Activated naive CD8-positive, alpha-beta T cell treated with anti-CD3 and anti-CD28 coated beads, Interleukin-2, amount 50 U/mL, for 24 hours (primary cell): ENCODE measurements at places on chromosomes 2 and 18.

DNA sequence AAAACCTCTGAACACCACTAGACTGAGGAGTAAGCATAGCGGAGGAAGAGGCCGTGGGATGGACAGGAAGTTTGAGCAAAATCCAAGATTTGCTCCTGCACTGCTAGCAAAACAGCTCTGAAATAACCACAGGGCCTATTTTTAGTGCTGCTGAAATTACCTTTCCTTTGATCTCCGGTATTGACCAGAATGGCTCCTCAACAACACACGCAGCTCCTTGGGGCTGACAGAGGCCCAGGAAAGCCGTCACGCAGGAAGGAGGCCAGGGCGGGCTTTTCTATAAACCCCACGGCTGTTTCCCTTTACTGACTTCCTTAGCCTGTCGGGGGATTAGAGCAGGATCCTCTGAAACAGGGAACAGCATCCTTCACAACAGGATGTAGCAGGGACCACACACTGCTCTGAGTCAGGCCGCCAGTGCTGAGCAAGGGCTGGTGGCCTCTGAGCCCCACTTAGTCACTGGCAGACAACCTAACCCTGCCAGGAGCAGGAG is 80.8 kb upstream of the LCLAT1 start:
- peak; percentile 57 for DNase-seq

- no peak for DNase-seq
Measured at GRCh38 chr2:230691005-230691647, 21.5 kb upstream of the CAB39 start.

- DNase-seq = no peak
Measured at GRCh38 chr2:218710334-218710686, 325 bp upstream of the TTLL4 start.

GRCh38 chr2:20616341-20616871 is 34.5 kb downstream of the HS1BP3 start:
- no peak for DNase-seq

GRCh38 chr18:67243799-67244587 is 272.5 kb downstream of the DSEL start:
- DNase-seq = no peak

- no peak for DNase-seq
Measured at GRCh38 chr18:34886177-34886576, 155.0 kb upstream of the MAPRE2 start.

DNA sequence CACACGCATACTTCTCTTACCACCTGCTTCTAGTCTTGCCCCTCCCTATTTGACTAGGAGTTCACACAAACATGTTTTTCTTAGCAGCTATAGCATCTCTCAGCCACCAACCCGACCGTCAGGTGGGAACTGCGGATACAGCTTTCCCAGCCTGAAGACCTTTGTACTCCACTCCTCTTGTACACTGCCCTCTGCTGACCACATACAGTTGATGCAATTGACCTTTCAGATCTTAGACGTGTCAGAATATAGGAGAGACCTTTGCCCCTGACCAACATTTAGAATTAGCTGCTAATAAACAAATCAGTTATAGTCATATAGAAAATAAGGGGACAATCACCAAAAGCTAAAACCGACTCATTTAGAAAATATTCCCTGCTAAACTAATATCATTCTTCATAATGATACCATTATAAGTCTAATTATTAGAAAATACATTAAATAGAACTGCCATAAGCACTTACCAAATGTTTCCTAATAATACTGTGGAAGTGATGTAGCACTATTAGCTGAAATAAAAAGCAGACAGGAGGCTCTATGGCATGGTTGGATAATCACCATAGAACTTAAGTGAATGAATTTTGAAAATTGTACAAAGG is 208.4 kb downstream of the RAD51AP2 start:
- peak; percentile 7 for DNase-seq

- no peak for DNase-seq
Measured at GRCh38 chr2:170323743-170324142, 145.8 kb downstream of the MYO3B start.

GRCh38 chr2:63000801-63001200 is 49.8 kb upstream of the OTX1 start:
- no peak for DNase-seq

DNA sequence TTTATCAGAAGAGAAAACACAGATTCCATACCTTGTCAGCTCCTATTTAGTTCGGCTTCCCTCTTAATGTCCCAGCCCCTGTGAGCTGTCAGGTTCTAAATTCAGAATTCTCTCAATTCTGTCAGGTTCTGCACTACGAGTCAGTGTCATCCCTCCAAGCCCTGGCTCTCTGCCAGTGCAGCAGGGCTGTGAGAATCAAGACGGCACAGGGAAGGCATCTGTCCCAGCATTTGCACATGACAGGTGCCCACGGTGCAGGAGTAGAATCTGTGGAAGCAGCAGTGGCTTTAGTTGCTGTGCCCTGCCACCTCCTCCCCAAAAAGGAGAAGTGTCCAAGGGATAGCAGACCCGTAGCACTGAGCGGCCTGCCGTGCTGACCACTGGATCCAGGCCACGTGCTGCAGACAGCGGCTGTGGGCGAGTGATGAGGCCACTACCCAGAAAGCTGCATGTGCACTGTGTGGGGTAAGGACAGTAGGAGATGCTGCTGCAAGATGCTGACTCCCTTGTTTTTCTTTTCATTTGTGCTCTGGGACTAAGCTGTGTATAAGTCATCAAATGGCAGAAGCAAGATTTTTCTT is 12.8 kb downstream of the RBFA start:
- no peak for DNase-seq

GRCh38 chr2:17083902-17084301 is 418.3 kb upstream of the CYRIA start:
- DNase-seq = no peak

DNA sequence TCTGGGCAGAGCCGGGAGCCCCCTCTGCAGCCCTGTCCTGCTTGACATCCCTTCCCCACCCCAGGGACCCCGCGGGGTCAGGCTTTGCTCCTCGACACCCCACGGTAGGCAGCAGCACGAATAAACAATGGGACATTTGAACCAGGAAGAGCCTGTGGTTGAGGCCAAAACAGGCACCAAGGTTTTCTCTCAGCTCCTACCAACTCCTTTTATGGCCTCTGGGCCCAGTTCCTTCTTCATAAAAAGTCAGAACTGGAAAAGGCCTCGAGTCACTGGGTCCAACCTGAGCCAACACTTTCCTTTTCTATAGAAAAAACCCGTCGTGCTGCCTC is 20.6 kb downstream of the TEX44 start:
- no peak for DNase-seq

DNA sequence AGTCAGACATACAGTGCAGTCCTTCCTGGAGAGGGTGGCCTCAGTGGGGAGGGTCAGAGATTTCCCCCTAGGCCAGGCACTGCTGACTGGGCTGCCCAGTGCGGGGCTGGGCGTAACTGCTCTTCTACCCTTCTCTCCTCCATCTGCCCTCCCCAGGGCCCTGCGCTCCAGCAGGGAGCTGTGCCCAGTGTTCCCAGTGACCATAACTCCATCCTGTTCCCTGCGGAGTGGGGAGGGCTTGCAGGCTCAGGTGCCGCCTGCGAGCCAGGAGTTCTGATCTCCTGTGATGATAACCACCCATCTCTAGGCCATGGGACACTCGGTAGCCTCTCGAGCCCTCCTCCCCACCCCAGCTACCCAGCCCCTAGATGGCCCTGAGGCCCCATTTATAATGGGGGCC is 107.6 kb downstream of the SMAD7 start:
- no peak for DNase-seq

- no peak for DNase-seq
Measured at GRCh38 chr2:123717636-123718334, 307.3 kb upstream of the CNTNAP5 start.

- no peak for DNase-seq
Measured at GRCh38 chr2:219289537-219290361, 10.6 kb downstream of the DNAJB2 start.

GRCh38 chr18:13161276-13161899 is 57.2 kb upstream of the LDLRAD4 start:
- DNase-seq = no peak

DNA sequence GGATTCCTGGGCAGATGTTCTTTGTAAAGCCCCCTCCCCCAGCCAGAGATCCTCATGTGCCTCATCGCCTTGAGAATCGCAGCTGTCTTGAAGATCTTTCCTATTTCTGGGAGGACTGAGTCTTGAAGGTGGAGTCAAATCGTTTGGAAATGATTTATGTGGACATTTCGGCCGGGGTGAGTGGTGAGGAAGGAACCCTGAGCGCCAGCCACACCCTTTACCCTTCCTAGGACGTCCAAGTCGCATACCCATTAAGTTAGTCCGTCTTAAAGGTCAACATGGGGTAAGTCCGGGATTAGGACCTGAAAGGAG is 84.9 kb upstream of the ZCCHC2 start:
- no peak for DNase-seq

- DNase-seq = no peak
Measured at GRCh38 chr18:55585920-55586561, 2.0 kb downstream of the TCF4 start.

DNA sequence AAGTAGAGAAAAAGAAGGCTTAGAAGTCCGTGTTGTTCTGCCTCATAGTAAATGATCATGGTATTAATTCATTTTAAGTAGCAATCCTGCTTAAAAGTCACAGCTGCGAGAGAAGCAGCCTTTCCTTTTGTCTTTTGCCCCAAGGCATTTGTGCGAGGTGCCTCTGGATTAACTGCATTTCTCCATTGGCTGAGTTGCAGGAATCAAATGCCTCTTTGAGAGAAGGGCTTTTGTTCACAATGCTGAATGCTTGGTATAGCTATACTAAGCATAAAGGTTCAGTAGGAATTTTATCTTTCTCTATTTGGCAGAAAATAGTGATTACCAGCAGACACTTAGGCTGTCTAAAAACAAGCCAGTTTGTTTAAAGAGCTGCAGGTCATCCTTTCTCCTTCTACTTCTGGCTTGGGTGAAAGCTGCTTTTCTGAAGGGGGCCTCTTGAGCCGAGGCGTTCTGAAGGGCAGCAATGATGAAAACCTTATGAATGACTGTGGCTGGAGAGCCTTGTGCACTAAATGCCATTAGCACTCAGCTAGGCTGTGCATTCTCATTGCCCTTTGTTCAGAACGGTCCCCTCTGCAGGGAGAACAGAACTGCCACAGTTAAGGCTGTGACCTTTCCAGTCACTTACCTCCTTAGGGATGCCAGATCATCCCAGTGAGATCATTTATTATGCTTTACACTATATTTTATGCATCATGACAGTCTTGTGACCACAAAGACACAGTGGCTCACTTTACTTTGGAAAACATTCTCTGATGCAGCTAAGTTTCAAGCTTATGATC is 68.8 kb upstream of the TMEM87B start:
- no peak for DNase-seq

DNA sequence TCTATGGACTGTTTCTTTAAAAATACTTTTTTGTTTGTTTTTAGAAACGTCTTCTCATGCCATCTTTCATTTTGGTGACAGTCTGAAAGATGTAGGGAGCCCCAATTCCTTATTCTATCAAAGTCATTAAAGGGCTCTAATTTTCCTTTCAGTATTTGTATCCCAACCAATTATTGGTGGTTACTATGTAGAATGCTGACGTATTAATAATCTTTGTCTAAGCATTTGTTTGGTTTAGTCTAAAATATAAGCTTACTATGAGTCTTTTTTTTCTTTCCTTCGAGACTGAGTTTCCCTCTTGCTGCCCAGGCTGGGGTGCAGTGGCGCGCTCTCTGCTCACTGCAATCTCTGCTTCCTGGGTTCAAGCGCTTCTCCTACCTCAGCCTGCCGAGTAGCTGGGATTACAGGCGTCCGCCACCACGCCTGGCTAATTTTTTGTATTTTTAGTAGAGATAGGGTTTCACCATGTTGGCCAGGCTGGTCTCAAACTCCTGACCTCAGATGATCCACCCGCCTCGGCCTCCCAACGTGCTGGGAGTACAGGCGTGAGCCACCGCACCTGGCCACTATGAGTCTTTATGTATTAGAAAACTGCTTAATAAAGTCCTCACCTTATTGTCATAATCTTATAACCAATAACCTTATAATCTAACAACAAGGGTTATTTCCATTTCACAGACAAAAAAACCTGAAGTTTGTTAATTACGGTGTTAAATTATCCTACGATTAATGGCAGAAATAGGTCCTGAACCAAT is 849 bp upstream of the VRK2 start:
- no peak for DNase-seq

DNA sequence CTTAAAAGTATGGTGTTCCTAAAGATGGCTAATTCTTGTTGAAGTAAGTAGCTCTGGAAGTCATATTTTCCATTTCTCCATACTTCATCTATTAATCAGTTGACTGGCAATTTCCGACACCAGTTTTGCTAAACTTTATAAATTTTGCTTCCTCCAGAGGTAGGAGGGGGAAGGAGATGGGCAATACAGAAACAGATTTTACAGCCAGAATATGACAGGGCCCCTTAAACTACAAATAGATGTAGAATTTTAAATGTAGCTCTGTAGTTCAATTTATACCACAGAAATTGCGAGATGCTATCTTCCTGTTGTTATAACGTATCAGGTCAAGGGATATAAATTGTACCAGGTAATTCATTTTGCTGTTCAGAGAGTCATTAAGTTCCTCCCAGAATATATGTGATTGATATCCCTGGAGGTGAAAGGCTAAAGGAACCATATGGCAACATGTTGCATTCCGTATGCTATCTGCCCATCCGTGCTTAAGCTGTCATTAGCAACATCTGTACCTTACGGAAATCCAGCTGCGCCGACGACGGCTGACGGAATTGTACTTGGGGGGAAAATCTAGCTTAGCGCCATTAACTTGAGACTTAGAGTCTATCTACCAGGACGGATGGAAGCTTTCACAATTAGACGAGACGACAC is 8.4 kb upstream of the NR4A2 start:
- DNase-seq = peak; percentile 46

GRCh38 chr2:53896864-53897263 is 37.1 kb upstream of the GPR75 start:
- no peak for DNase-seq

GRCh38 chr2:23568626-23569190 is 183.7 kb downstream of the KLHL29 start:
- no peak for DNase-seq

- DNase-seq = no peak
Measured at GRCh38 chr2:12884713-12885282, 168.1 kb downstream of the TRIB2 start.

GRCh38 chr2:174395969-174396630 is 570 bp downstream of the SCRN3 start:
- no peak for DNase-seq

DNA sequence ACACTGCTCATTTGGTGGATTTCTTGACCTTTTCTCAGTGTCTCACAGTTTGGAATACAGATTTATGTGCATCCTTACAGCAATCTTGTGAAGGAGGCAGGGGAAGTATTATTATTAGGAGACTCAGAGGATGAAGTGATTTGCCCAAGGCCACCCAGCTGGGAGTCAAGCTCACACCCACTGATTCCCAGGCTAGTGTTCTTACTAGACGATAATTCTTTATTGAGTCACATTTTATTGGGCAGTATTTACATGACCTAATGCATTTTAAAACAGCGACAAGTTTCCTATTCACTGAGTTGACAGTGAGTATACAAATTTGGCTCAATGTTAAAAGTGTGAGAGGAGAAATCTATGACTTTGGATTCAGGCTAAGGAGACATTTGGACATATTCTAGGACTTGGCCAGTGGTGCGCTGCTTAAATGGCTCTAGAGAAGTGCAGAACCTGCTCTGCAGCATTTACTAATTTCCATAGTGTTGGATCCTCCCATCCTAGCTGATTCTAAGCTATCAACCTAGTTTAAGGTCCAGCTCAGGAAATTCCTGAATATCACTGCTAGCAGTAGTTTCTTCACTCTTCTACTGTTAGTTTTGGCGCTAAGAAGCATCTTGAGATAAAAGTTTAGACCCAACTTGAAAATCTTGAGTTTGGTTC is 199.3 kb downstream of the MTX2 start:
- DNase-seq = no peak

GRCh38 chr18:58715540-58715939 is 44.3 kb downstream of the MALT1 start:
- DNase-seq = no peak
